ENCODE measurements at places on chromosomes 4 and X.

GRCh38 chrX:93637591-93637990 is 35.8 kb downstream of the NAP1L3 start:
- no peak for DNase-seq

DNA sequence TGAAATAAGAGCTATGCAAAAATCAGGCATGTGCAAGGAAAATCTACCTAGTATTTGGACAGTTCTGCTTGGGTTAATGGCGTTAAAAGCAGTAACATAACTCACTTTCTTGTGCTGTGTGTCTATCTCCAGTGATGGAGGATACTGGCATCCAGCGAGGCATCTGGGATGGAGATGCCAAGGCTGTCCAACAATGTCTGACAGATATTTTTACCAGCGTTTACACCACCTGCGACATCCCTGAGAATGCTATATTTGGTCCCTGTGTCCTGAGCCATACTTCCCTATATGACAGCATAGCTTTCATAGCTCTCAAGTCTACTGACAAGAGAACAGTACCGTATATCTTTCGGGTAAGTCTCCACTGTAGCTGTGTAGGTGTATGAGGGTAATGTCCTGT is 2.6 kb downstream of the PRDM8 start:
- DNase-seq, result no peak

DNA sequence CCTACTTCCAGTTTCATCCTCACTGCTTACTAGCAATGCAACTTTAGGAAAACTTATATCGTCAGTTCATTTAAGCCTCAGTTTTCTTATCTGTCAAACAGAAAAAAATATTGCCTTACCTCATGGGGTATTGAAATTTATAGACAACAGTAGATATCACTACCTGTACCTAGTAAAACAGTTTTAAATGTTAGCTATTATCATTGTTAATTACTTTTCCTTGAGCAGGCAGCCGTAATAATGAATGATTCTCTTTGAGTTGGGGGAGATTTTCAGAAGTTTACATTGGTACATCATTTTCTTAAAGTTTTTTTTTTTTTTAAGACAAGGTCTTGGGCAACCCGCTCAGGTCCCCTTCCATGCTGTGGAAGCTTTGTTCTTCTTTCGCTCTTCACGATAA is 71.7 kb upstream of the BMPR1B start:
- no peak for DNase-seq

DNA sequence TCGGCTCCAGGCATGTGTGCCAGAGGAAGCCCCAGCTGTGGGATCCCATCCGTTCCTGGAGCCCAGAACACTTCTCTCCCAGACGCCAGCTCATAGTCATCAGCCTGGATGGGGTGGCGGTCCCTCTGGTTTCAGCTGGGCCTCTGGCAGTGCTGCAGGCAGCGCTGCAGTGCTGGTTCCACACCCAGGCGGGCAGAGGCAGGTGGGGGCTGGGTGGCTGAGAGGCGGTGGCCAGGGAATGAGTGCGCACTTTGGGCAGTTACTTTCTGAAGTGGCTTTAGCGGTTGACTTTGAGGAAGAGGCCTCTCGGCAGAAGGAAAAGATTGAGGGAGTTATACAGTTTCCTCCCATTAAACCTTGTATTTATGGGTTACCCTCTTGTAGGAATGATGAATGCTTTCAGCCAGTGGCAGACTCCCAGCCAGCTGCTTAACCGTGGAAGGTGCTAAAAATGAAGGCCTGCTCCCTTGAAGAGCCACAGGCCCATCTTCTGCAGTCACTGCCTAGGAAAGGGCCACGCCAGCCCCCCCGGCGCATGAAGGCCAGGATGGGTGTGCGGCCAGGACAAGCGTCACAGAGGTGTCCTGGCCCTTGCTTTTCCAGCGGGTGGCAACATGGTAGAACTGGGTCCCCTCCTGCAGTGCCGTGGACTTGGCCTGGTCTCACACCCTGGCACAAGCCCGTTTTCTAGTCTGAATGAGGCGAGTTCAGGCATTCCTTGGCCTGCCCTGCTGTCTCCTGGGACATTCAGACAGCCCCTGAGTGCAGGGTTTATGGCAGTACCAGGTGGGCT is 9.9 kb downstream of the TADA2B start:
- no peak for DNase-seq

GRCh38 chr4:108804648-108805273 is 41.9 kb upstream of the ETNPPL start:
- no peak for DNase-seq

GRCh38 chrX:135509885-135510284 is 10.6 kb upstream of the INTS6L start:
- DNase-seq, result no peak

- no peak for DNase-seq
These were observed 181.0 kb downstream of the SHROOM3 start for GRCh38 chr4:76615999-76616398.

GRCh38 chr4:70192895-70193294 is 2.6 kb upstream of the ODAM start:
- DNase-seq, result no peak

DNA sequence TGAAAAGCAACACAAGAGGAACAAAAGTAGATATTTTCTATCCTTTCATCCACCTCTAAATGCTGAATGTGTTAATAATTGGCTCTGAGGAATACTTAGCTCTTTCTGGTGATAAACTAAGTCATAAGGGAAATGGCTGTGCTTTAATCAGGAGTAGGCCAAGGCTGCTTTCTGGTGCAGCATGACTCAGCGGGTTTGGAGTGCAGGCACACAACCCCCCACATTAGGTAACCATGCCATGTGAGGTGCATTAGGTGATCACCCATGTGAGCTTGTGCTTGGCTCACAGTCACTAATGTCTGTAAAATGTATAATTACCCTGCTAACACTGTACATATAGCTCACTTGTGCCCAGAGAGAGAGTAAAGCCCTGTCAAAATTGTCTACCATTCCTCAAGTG is 57.2 kb downstream of the USP38 start:
- no peak for DNase-seq

GRCh38 chrX:153640045-153640686 is 6.8 kb upstream of the DUSP9 start:
- DNase-seq, result no peak

DNA sequence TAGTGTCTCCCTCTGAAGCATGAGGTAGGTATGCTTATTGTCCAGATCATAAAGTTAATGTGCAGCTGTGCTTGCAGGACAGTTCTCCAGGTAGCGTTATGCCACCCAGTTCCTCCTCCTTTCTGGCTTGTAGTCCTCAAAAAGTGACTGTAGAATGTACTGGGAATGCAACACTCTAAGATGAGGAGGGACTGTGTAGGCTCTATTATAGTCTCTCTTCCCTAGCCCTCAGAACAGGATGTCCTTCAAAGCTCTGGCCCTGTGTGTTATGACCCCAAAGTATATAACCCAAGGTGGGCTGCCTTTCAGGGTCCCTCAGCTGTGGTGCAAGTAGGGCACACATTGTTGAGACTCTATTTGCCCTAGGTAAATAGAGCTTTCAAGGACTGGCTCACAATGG is 20.8 kb upstream of the MANBA start:
- DNase-seq, result no peak

GRCh38 chr4:123215536-123215935 is 181.1 kb upstream of the SPRY1 start:
- DNase-seq, result no peak

GRCh38 chrX:136268051-136269048 is 17.1 kb upstream of the MAP7D3 start:
- DNase-seq, result peak; percentile 65

- no peak for DNase-seq
These were observed 58.3 kb downstream of the PCGF3 start for GRCh38 chr4:763922-764321.

DNA sequence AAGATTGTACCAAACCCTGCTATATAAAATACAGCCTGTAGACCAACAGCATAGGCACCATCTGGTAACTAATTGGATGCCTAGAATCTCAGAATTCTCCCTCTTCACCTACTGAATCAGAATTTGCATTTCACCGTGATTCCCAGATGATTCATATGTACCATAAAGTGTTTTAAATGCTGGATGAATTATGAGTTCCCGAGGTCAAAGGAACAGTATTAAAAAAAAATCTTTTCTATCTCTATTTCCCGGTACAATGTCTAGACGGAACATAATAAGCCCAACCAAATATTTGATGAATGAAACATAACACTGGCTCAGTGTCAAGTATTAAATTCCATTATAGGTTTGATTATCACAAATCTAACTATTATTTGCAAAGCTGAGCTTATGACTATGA is 280.0 kb downstream of the ANKRD50 start:
- DNase-seq, result peak; percentile 30

Data from M059J (cell line).